Bronchial epithelial cell (primary cell): ENCODE measurements at places on chromosomes 2 and 18. TPM values are rescaled to one million over a fixed set of nuclear protein-coding genes. Genes with fewer than 3 reads are reported as not detected.

DNA sequence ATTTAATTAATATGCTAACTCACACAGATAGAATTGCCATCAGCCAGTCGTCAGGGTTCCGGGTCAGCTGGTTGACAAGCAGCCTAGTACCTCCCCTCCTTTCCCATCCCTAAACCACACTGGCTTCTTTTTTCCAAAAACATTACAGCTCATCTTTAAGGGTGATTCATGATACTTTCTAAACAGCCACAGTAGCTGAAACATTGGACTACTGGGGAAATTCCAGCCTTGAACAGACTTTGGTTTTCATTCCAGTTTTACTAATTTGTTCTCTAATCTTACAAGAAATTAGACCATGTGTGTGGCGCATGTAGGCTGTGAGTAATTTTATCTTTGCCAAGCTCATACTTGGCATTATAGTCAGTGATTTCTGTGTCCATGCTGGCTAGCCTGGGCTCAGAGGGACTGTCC lies 110.8 kb downstream of the FMNL2 start:
- DNase-seq, result peak; percentile 89

- DNase-seq, result no peak
Measured at GRCh38 chr2:6739547-6739946, 126.2 kb downstream of the CMPK2 start.

- DNase-seq, result peak; percentile 27
Measured at GRCh38 chr2:170679607-170680079, 35.5 kb upstream of the SP5 start.

DNA sequence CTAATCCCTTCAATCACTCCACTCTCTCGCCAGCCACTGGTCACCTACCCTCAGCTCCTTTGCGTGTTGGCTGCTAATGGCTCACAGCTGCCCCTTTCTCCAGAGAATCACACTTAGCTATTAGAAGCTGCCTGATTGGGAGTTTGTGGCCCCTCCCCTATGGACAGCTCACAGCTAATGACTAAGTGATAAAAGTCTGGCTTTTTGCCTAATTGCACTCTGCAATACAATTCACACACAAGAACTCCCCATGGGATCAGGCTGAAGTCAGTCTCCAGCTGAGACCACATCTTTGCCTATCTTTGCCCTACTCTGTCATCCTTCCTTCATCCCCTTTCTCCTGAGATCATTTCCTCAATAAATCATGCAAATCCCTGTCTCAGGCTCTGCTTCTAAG lies 701.9 kb upstream of the RAB6C start:
- peak; percentile 52 for DNase-seq

GRCh38 chr18:24491927-24492834 lies 31.7 kb downstream of the HRH4 start:
- no peak for DNase-seq

GRCh38 chr2:150211164-150211631 lies 276.3 kb downstream of the RND3 start:
- peak; percentile 19 for DNase-seq

- no peak for DNase-seq
Measured at GRCh38 chr18:48913201-48913600, 37.6 kb downstream of the SMAD7 start.

DNA sequence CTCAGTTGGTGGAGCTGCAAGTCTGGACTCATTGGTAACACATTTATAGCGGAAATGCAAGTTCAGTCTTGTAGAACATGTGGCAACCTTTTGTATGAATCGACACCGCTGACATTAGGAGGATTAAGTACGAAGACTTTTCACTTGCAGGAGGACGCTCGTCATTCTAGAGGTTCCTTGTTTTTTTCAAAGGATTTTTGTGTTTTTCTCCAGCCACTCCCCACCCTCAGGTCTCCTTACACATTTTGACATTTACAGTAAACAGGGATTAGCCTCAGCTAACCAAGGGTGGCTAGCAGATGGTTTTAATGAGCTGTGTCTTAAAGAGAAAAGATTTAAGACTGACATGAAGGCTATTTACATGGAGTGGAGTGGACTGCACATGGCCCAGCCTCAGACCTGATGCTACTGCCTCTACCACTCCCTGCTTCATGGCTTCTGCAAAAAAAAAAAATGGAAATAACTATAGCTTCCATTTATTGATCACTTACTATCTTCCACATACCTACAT lies 173.8 kb downstream of the TRIB2 start:
- no peak for DNase-seq

DNA sequence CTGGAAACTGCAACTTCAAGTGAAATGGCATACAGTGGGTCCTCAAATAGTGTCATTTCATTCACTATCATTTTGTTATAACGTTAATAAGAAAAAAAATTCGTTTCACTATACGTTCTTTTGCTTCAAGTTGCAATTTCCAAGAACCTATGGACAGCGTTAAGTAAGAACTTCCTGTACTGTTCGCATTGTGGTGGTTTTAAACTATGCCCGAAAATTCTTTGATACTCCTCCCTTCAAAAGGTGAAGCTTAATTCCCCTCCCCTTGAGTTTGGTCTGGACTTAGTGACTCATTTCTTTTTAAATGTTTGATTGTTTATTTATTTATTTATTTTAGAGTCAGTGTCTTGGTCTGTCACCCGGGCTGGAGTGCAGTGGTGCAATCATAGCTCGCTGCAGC lies 20.7 kb downstream of the GNLY start:
- DNase-seq, result no peak

The CTNNA2 gene
- not detected in 2 replicates for total RNA-seq

The FBXO36 gene
- 3.4 and 4.2 TPM in 2 replicates for total RNA-seq

The SLC30A3 gene
- total RNA-seq, result not detected in 2 replicates

The CGREF1 gene
- total RNA-seq, result 0.26 and 0.53 TPM in 2 replicates

The KLHL41 gene
- under 0.01 TPM in 1 of 2 replicates, not detected in the other for total RNA-seq

The DOK1 gene
- 0.51 and 1.1 TPM in 2 replicates for total RNA-seq

The SIX2 gene
- 3.7 and 4.2 TPM in 2 replicates for total RNA-seq
